Activated T-helper 1 cell treated with anti-CD3 and anti-CD28 coated beads, Interleukin-12 subunit alpha, Interleukin-12 subunit beta, Interleukin-2, Interleukin-4 antibody, amounts not matched to agents 30 ng/mL and 10 ng/mL and 1 ng/mL, durations not matched to agents 14 hours and 24 hours and 36 hours (primary cell): ENCODE measurements at places on chromosomes 6 and 20. TPM values are rescaled to one million over a fixed set of nuclear protein-coding genes. Genes with fewer than 3 reads are reported as not detected.
A peak's percentile ranks its signal among the peaks of the same experiment; 100 is the strongest.

GRCh38 chr6:12967686-12968085 is 251.1 kb downstream of the PHACTR1 start:
- DNase-seq, result no peak

DNA sequence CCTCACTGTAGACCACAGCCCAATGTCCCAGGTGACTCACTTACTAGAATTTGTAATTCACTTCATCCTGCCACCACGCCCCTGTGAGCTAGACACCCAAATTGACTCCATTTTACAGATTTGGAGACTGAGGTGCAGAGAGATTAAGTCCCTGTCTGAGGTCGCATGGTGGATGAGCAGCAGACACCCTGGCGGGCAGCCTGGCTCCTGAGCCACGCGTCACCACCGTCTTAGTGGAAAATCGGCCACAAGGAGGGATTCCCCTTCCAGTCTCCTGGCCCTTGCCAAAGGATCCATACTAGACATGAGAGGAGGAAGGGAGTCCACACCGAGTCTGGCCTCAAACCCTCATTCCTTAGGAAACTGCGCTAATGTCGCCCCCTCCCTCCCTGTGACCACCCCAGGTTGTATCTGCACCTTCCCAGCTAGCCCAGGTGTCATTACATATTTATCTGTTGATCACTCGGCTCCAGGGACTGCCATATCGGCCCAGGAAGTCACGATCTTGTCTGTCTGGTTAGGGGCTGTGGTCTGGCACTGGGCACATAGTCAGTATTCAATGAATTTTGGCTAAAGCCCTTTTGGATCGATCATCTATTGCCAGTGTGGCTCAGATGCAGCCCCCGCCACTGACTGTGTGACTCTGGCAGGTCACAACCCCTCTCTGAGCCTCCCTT is 25.7 kb upstream of the PTGIS start:
- no peak for DNase-seq

GRCh38 chr6:46376562-46377061 is 114.6 kb downstream of the RCAN2 start:
- no peak for DNase-seq

DNA sequence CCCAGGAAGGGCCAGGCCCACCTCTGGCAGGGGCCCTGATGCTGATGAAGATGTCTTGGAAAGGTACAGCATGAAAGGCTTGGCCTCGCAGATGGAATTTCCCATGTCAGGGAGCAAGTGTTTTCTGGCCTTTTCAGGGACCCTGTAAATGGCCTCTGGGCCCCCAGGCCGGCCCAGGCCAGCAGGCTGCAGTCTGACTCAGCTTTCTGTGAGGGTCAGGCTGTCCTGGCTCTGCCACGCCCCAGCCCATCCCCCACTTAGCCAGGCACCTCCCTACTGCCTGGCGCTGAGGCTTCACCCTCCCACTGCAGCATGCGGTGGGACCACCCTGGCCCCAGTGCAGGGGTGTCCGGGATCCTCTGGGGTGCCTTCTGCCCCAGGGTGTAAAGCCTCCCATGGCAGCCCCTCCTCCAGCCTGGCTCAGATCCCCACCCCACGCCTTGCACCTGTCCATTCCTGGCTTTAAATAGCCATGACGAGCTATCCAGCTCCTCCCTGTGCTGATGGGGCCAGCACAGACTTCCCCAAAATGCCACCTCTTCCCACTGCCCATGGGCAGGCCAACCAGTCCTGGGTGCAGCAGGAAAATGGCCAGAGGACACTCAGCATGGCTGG is 35.6 kb upstream of the GATA5 start:
- no peak for DNase-seq

GRCh38 chr20:41258474-41258873 is 59.1 kb downstream of the ZHX3 start:
- DNase-seq, result no peak

DNA sequence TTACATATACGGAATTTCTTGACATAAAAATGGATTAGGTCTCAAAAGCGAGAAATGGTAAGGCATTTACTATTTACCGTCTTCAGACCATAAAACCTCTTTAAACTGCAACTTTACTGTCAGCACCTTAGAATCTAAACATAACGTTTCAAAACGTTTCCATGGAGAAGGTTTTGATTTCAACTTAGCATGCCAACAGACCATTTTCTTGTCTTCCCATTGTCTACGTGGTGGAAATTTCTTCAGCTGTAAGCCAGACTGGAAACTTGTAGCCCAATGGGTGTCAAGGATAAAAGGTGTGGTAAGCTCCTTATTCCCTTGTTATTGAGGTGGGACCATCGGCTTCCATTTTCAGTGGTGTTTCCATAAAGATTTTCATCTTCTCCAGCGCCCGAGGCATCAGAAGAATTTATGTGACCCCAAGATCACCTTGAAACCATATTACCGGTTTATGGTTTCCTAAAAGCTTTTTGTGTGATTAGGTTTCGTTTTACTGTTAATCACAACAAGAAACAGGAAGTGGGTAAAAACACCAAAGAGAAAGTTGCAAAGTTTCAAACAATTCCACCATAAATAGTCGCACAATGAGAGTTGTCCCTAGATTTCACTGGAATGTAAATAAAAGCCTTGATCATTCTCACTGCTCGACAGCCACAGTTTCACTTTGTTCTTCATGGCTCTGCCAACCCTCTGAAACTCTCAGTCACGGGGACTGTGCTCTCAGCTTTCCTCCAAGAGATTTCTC is 63.0 kb upstream of the CD2AP start:
- peak; percentile 3 for DNase-seq

GRCh38 chr6:57174511-57174907 is 2.4 kb downstream of the BAG2 start:
- DNase-seq, result no peak

GRCh38 chr20:25038103-25038410 is 19.9 kb downstream of the ACSS1 start:
- DNase-seq, result no peak

DNA sequence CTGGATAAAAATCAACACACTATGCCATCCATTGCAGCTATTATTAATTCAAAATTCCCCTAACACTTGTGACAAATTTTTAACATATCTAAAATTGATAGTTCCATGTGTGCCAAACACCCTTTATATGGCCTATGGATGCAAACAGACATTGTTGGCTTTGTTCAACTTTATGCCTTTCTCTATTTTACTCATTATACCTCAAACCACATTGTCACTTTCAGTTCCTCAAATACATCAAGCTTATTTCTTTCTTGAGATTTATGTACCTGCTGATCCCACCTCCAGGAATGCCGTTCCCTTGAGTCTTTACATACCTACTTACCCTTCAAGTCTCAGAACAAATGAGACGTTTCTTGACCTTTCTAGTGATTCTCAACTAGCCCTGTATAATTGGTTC is 193.5 kb upstream of the PLN start:
- DNase-seq, result no peak

DNA sequence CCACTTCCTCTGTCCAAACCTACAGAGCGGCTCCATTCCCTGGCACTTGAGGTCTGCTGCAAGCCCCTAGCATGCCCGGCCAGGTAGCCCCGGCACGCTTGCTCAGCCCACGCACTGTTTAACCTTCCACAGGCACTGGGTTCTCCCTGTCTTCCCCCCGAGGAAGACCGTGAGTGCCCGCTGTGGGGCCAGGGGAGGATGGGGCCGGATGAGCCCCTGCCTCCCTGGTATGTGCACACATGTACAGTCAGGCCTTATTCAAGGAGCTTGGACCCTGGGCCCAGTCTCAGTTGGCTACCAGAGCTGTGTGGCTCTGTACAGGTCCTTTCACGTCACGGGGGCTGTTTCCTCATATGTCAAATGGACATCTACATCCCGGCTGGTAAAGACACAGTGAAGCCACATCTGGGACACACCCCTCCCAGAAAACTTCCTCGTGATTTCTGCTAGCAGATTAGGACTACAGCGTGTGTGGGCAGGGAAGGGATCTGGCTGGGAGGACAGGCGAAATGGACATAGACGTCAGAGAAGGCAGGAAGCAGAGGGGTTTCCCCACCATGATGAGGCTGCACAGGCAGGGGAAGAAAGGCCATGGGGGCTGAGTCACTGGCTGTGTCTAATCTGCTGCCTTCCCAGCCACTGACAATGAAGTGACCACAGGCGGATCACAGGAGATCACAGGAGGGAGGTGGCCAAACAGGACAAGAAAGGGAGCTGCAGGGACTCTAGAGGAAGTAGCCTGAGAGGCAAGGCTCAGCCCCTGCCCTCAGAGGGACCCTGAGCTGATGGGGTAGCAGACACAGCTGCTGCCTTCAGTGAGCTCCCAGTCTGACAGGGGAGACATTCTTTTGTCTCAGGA is 62.9 kb downstream of the MRPL14 start:
- DNase-seq, result no peak

- no peak for DNase-seq
Measured at GRCh38 chr20:6685181-6685582, 82.3 kb upstream of the BMP2 start.

DNA sequence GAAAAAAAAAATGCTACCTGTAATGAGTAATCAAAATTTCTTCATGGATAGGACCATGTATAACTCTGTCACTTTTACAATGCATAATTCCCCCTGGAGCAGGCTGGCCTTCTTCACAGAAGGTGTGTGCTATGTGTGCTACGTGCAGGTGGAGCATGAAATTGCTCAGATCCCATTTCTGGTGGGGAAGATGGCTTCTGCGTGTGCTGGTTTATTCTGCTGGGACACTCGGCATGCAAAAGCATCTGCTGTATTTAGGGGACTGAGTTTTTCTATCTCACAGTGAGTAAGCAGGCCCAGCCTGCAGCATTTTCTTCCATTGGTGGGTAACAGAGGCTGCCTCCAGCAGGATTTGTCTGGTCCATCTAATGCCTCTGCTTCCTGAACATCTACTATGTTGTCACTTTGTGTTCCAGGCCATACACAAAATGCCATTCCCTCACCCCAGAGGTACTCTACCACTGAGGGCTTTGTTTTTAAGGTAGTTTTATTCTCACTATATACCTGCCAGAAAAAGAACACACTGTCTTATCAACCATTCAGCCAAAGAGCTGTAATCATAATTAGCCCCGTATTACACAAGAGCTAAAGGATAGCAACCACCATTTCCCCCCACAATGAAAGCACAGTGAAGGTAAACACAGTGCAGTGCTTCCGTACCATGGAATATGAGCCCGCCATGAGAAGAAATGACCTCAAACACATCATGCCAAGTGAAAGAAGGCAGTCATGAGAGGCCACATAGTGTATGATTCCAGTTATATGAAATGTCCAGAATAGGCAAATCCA is 62.4 kb downstream of the SYNDIG1 start:
- DNase-seq, result no peak

DNA sequence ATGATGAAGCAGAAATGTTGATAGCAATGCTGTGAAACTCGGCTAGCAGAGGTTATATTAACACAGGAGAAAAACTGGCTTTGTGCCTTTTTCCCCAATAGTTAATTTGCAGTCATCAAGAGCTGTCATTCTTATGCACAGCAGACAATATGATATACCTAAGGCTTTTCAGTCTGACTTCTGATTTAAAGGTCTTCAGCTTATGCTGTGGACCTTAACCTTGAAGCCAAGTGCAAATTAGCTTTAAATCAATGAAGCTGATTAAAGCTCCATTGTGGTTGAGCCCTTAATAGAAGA is 171.6 kb upstream of the ID4 start:
- no peak for DNase-seq

DNA sequence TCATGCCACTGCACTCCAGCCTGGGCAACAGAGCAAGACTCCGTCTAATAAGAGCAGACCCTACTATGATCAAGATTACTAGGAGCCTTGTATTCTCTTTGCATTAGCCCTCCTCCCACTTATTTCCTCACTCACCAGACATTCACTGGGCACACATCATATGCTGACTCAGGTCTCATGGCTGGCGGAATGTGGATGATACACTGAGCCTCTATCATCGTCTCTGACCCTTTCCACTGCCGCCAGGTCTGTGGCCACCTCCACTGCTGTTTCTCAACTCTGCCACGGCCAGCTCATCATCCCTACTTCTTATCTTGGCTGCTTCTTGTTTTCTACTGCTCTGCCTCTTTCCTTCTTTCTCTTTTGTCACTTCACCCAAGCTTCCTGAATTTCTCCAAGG is 161.0 kb downstream of the BACH2 start:
- no peak for DNase-seq

DNA sequence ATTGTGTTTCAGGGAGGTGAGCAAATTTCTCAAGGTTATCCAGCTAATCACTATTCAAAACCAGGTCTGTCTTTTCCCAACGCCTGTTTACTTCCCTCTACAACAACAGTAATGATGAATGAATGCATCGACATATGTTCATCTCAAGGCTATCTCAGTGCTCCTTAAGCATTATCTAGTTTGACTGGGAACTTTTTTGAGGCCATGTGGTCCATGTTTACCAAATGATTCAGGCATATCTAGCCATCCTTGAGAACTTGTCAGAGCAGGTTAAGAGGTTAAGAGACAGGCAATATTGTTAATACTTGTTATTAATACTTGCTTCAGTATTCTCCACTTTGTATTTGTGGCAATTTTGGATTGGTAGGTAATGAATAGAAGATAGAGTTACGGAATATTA is 1038.4 kb upstream of the FLRT3 start:
- no peak for DNase-seq

GRCh38 chr20:20955892-20956291 is 150.3 kb downstream of the LINC00237 start:
- DNase-seq, result no peak

GRCh38 chr6:17907406-17908229 is 79.8 kb downstream of the KIF13A start:
- DNase-seq, result peak; percentile 2

DNA sequence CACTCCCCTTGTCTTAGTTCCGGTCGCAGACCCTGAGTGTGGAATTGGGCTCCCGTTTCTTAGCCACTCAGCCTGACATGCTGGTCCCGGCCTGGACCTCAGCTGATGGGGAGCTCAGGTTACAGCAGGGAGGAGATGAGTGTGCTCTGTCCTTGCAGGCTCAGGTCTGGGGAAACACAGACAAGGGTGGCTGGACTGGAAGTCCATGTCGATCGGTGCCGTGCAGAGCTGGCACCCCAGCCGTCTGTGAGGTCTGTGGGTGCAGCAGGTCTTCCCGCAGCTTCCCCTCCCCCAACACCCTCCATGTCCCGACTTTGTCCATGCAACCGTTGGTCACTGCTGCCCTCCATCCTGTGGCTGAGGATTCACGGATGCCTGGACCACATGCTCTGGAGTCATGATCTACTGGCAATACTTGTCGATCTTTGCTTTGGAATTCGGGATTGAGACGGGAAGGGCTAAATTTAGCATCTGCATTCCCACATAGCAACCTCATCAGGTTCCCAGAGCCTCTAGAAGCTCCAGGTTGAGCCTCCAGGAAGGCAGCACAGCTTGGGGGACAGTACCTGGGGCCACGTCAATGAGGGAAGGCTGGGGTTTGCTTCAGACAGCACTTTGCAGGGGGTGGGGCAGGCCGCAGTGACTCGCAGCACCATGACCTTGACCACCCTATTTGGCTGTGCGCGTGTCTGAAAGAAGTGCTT is 118.8 kb downstream of the PSMB1 start:
- no peak for DNase-seq

GRCh38 chr6:169782966-169783365 is 31.5 kb downstream of the ERMARD start:
- no peak for DNase-seq

FAM120B gene
- 18.4 TPM in 2 replicates for total RNA-seq

SYNGAP1 gene
- total RNA-seq, result 37.1 and 56.6 TPM in 2 replicates

WFDC5 gene
- 0.27 TPM in 1 of 2 replicates, not detected in the other for total RNA-seq

SPEF1 gene
- total RNA-seq, result 0.12 TPM in 1 of 2 replicates, not detected in the other
